ENCODE measurements at places on chromosomes 2 and 18.

- H3K27ac ChIP-seq = no peak overlapping the region
- H3K27me3 ChIP-seq = peaks cover 18% of the 10 kb centered on the region
- no peak for DNase-seq
- H3K36me3 ChIP-seq = no peaks in the 10 kb centered on the region
- no peaks in the 10 kb centered on the region for H3K4me1 ChIP-seq
- H3K4me3 ChIP-seq = no peak overlapping the region
These were observed 40.9 kb upstream of the MAPK4 start for GRCh38 chr18:50518787-50519546.

GRCh38 chr18:78376046-78376445 lies 603.6 kb upstream of the SALL3 start:
- no peaks in the 10 kb centered on the region for H3K36me3 ChIP-seq
- H3K4me1 ChIP-seq = no peaks in the 10 kb centered on the region
- H3K27ac ChIP-seq = no peak overlapping the region
- DNase-seq = no peak
- H3K27me3 ChIP-seq = no peaks in the 10 kb centered on the region

- no peaks in the 10 kb centered on the region for H3K36me3 ChIP-seq
- H3K27ac ChIP-seq = no peak overlapping the region
- no peak for DNase-seq
- H3K4me1 ChIP-seq = peaks cover 9% of the 10 kb centered on the region
These were observed 22.6 kb downstream of the TCF23 start for GRCh38 chr2:27171351-27171848.

DNA sequence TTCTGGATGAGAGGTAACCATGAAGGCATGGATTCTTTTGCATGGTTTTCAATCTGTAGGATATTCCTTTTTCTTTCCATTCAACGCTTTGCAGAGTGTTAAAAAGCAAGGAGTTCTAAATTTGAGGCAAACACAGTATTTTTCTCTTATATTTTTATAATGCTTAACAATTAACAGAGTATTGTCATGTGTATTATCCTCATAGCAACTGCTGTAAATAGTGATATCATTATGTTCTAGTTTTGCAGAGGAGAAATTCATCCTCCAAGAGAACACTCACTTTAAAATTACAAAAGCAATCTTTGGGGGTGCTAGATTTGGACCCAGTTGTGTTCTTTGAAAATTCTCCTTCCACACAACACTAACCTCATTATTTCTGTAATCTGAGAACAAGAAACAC lies 58.7 kb downstream of the RDH14 start:
- DNase-seq = no peak
- H3K27me3 ChIP-seq = peaks cover 10% of the 10 kb centered on the region
- no peaks in the 10 kb centered on the region for H3K4me1 ChIP-seq
- no peaks in the 10 kb centered on the region for H3K36me3 ChIP-seq
- no peak overlapping the region for H3K27ac ChIP-seq

- H3K27me3 ChIP-seq = peaks cover 11% of the 10 kb centered on the region
- peaks cover 4% of the 10 kb centered on the region for H3K4me1 ChIP-seq
- H3K27ac ChIP-seq = no peak overlapping the region
- no peaks in the 10 kb centered on the region for H3K36me3 ChIP-seq
- DNase-seq = no peak
These were observed 16.3 kb downstream of the SLC19A3 start for GRCh38 chr2:227701556-227701955.

- peaks cover 8% of the 10 kb centered on the region for H3K4me1 ChIP-seq
- H3K4me3 ChIP-seq = no peak overlapping the region
- no peak overlapping the region for H3K27ac ChIP-seq
- DNase-seq = no peak
These were observed 3.4 kb downstream of the ARHGAP28 start for GRCh38 chr18:6732952-6733351.

- H3K4me1 ChIP-seq = peaks cover 32% of the 10 kb centered on the region
- peaks cover 35% of the 10 kb centered on the region for H3K36me3 ChIP-seq
- no peaks in the 10 kb centered on the region for H3K27me3 ChIP-seq
- no peak for DNase-seq
- H3K4me3 ChIP-seq = no peak overlapping the region
These were observed 68.5 kb downstream of the NCOA1 start for GRCh38 chr2:24559473-24560113.

GRCh38 chr18:52670896-52671295 lies 330.9 kb downstream of the DCC start:
- DNase-seq = no peak
- H3K4me1 ChIP-seq = no peaks in the 10 kb centered on the region
- H3K36me3 ChIP-seq = no peaks in the 10 kb centered on the region
- no peak overlapping the region for H3K4me3 ChIP-seq
- H3K27ac ChIP-seq = no peak overlapping the region

- H3K36me3 ChIP-seq = no peaks in the 10 kb centered on the region
- no peak overlapping the region for H3K27ac ChIP-seq
- no peak for DNase-seq
- H3K4me3 ChIP-seq = no peak overlapping the region
- no peaks in the 10 kb centered on the region for H3K4me1 ChIP-seq
These were observed 100.6 kb upstream of the FN1 start for GRCh38 chr2:215536510-215536909.

GRCh38 chr2:233061591-233062450 lies 1.7 kb downstream of the INPP5D start:
- peaks cover 64% of the 10 kb centered on the region for H3K4me1 ChIP-seq
- peak overlapping the region; percentile 87 for H3K27ac ChIP-seq
- peaks cover 52% of the 10 kb centered on the region for H3K36me3 ChIP-seq
- H3K27me3 ChIP-seq = no peaks in the 10 kb centered on the region

DNA sequence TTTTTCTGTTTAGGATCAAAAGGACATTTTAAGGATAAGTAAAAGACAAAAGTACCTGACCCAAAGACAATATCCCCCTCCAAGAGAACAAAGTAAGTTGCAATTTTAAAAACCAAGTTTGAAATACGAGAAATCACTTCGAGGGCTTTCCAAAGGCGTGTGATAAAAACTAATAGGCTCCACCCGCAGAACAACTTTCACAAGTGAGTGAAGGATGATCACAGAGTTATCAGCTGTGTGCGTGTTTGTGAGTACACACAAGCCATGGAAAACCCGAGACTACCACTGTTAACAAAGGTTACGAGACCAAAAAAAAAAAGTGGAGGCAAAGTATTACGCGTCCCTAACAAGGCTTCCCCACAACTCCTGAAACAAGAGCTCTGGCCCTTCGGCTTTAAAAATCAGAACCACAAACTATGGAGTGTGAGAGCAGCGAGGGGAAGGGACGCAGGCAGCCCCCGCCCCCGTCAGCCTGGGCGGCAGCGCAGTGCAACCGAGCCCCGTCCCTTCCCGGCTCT lies 719 bp downstream of the SMAD2 start:
- no peak for DNase-seq
- H3K27me3 ChIP-seq = no peaks in the 10 kb centered on the region
- peaks cover 48% of the 10 kb centered on the region for H3K4me1 ChIP-seq
- no peaks in the 10 kb centered on the region for H3K36me3 ChIP-seq
- peak overlapping the region; percentile 87 for H3K27ac ChIP-seq

DNA sequence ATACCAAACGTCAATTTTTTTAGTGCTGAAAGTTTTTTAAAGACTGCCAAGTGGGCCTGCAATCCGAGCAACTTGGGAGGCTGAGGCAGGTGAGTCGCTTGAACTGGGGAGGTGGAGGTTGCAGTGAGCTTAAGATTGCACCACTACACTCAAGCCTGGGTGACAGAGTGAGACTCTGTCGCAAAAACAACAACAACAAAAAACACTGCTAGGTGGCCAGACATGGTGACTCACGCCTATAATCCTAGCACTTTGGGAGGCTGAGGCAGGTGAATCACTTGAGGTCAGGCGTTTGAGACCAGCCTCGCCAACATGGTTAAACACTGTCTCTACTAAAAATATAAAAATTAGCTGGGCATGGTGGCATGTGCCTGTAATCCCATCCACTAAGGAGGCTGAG lies 202.8 kb upstream of the COPS8 start:
- H3K27me3 ChIP-seq = peaks cover 7% of the 10 kb centered on the region
- no peaks in the 10 kb centered on the region for H3K4me1 ChIP-seq
- no peak for DNase-seq
- H3K27ac ChIP-seq = no peak overlapping the region

DNA sequence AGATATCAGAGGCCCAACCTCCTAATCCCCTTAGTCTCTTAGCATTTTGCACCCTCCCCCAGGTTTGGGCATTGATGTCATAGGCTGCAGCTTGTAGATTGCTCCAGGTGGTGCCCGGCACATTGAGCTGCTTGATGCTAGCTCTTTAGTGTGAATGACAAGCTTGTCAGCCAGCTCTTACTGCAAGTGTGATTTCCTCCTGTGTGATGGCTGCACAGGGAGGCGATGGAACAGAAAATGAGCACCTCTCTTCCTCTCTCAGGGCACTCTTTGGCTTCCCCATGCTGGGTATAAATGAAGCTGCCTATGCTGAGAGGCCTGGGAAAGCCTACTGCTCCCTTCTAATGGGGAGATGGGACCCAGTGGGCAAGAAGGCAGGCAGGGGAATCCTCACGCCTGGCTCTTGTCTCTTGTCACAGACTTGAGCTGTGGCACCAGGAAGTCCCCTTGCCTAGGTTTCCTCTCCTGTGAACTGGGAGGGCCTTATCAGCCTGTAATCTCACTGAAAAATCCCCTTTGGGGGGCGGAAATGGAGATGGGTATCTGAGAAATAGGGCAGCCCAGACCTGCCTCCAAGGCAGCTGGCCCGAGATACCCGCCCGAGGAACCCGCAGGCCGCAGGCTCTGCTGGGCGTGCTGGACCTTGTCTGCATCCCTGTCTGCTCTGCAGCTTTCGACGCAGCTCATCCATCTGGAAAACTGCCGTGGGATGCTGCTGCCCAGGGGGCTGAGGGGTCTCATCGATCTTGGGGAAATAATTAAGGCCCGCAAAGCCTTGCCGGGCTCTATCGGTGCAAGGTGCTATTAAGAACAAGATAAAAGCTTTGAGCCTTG lies 163.5 kb upstream of the CXCR4 start:
- no peaks in the 10 kb centered on the region for H3K27me3 ChIP-seq
- no peak for DNase-seq
- H3K27ac ChIP-seq = peak overlapping the region; percentile 73
- H3K4me1 ChIP-seq = peaks cover 77% of the 10 kb centered on the region

DNA sequence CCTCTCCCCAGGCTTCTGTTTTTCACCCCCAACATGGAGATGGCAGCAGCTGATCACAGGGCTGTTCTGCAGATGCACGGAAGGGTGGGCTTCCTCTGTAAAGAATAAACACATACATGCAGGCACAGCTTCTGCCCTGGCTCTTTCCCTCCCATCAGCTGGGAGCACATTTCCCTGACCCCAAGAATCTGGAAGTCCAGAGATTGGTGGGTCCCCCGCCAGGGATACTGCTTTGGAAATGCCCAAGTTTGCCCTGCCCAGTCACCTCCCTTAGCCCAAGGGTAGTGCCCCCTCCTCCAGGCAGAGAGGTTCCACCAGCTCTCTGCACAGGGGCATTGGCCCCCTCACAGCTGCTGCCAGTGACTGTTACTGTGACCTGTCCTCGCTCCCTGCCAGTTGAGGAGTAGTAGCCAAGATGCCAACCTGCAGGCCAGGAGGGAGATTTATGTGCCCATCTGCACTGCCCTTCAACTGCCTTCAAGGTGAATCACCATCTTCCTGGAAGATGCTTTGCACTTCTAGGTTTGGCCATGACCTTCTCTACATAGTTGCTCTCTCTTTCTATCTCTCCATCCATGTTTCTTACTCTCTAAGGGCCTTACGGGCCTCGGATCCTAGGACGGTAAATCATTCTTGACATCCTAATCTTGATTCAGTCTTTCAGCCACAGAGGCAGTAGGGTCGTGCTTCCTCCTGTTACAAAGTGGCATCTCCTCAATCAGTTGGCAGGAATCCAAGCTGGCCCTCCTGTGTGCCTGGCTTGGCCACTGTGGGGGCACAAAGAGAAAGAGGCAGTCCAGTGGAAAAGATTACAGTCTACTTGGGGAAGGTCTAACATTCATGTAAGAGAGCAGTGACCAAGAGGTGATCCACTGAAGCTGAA lies 121.8 kb downstream of the CTIF start:
- H3K36me3 ChIP-seq = peaks cover 3% of the 10 kb centered on the region
- H3K27ac ChIP-seq = no peak overlapping the region
- DNase-seq = no peak

- DNase-seq = no peak
- peaks cover 11% of the 10 kb centered on the region for H3K27me3 ChIP-seq
- H3K4me3 ChIP-seq = no peak overlapping the region
- no peak overlapping the region for H3K27ac ChIP-seq
These were observed 42.7 kb downstream of the FHOD3 start for GRCh38 chr18:36340246-36340645.

GRCh38 chr18:12823892-12824291 lies 60.1 kb downstream of the PTPN2 start:
- no peak overlapping the region for H3K4me3 ChIP-seq
- peaks cover 73% of the 10 kb centered on the region for H3K36me3 ChIP-seq
- no peaks in the 10 kb centered on the region for H3K4me1 ChIP-seq

DNA sequence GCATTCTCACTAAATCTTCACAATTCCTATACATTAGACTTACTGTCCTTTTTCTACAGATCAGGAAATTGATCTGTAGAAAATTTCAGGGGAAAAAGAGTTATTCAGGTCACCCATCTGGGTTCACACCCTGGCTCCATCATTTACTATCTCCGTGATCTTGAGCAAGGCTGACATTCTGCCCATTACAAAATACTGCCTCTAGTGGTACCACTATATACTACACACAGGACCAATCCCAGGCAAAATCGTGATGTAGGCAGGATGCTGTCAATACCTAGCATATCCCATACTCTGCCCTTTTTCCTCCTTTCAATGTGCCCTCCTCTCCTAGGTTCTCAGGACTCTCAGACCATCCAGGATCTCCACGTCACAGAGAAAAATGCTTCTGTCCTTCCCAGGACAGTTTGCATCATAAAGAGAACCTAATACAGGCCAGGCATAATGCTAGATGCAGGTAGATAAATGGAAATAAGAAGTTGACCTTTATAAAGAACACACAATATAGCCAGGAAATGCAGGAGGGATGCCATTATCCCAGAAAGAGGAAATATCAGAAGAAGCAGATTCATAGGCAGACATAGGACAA lies 101.9 kb downstream of the CDH20 start:
- peaks cover 3% of the 10 kb centered on the region for H3K27me3 ChIP-seq
- no peak for DNase-seq
- no peak overlapping the region for H3K27ac ChIP-seq
- no peaks in the 10 kb centered on the region for H3K36me3 ChIP-seq
- H3K4me3 ChIP-seq = no peak overlapping the region
- no peaks in the 10 kb centered on the region for H3K4me1 ChIP-seq

- no peak overlapping the region for H3K27ac ChIP-seq
- DNase-seq = no peak
These were observed 394.2 kb upstream of the ZEB2 start for GRCh38 chr2:144914113-144914512.

- H3K36me3 ChIP-seq = no peaks in the 10 kb centered on the region
- no peak overlapping the region for H3K27ac ChIP-seq
- DNase-seq = no peak
- H3K4me1 ChIP-seq = no peaks in the 10 kb centered on the region
These were observed 559.5 kb downstream of the CNTNAP5 start for GRCh38 chr2:124584615-124585014.
